ENCODE measurements at places on chromosomes 1 and 21.

DNA sequence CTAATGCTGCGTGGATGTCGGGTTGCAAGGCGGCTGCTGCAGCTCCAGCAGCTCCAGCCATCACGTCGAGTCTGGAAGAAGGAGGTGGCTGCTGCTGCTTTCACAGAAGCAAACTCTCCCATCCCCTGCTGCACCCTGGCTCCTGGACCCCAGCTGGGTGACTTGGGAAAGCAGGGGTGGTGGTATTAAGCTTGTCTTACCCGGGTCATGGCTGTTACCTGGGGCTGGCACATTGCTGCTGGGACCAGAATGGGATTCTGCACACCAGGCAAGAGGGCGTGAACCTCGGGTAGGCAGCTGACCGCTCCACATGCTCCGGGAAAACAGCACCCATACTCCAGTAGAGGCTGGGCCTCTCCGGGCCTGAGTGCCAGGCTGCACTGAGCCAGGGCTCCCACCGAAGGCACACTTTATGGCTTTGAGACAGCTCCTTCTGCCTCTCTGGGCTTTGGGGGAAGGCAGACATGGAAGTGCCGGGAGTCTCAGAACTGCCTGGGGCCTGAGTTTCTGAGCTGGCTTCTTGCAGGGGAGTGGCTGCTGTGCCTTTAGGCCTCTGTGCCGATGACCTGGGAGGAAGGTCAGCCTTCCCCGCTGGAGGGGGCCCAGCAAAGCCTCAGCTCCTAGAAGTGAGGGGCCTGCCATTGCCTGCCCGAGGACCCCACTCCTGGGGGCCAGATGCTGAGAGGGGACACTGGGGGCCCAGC lies 1.2 kb downstream of the SMIM1 start:
- no peak for DNase-seq

- no peak for DNase-seq
These were observed 589.1 kb upstream of the ADAMTS5 start for GRCh38 chr21:27555996-27556395.

GRCh38 chr21:38561613-38562581 lies 63.6 kb upstream of the ERG start:
- no peak for DNase-seq

GRCh38 chr1:155981266-155982088 lies 3.1 kb upstream of the ARHGEF2 start:
- no peak for DNase-seq

DNA sequence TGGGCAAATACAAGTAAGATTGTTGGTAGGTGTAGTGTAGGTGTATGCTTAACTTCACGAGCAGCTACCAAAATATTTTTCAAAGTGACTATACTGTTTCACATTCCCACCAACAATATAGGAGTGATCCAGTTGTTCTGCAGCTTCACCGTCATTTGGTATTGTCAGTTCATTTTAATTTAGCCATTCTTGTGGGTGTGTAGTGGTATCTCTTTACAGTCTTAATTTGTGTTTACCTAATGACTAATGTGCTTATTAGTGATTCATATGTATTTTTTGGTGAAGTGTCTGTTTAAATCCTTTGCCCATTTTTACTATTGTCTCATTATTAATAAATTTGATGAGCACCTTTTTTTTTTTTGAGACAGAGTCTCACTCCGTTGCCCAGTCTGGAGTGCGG lies 35.4 kb downstream of the RCSD1 start:
- DNase-seq, result no peak

DNA sequence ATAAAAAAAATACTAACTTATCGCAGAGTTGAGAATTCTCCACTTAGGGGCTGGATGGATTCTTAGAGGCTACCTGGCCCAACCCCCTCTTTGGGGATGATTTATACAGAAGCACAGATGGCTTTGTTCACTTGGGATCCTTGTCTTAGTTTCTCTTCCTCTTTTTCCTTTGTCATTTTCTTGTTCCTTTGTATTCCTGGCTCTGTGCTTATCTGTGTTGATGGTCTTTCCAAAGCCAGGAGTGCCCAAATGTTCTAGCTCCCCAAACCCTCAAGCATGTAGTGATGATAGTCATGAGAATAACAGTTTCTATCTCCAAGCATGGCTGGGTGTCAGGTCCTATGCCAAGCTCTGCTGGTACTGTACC lies 27.4 kb downstream of the EPHB2 start:
- DNase-seq, result no peak

DNA sequence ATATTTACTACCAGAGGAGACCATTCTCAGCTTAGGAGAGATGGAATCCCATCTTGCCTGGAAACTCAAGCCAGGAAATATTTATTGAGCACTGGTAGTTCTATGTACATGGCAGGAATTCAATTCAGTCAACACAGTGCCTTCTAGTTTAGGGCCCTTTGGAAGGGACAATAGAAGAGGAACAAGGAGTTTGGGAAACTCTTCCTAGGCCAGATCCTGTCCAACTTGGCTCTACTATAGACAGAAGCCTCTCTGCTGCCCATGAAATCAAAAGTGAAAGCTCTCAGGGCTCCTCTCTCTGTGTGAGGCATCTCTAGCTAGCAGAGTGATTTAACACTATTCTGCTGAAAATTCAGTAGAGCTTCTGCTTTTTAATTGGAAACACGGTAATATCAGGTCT lies 244.6 kb upstream of the MAP1LC3C start:
- peak; percentile 84 for DNase-seq

DNA sequence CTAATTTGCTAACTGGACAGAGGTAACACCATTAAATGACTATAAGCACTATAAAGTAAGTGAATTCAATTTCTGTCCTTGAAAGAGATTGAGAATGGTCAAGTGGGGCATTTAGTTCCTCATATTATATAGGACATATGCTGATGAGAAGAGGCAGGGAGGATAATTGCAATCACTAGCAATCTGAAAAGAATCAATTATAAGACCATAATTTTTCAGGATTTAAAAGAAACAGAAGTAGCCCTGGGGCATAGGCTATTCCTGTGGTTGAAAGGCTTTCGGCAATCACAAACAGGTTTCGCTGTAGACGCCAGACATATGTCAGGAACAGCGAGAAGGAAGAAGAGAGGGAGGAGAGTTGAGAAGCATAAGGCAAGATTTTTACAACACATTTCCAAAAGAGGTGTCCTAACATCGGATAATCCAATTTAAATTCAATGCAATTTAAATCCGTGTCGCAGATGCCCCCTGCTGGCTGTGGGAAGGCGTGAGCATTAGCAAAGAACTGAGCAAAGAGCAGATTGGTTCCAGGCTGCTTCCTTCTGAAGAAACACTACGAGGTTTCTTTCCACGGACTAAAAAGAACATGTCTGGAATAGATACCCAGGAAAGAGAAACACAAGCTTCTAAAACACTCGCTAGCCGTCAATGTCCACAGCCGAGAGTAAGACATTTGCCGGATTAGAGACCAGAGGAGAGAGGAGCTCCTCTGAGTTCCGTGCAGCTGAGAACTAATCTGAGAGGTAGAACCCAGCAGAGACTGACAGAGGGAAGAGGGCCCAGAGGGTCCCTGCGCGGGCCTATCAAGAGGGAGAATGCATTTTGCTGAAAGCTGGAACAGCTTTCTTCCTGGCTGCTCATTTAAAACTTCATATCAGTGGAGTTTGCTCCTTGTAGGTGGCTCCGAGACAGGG lies 27.9 kb downstream of the RGS5 start:
- peak; percentile 51 for DNase-seq

- DNase-seq, result no peak
These were observed 111.1 kb downstream of the TLR5 start for GRCh38 chr1:223031733-223032601.

DNA sequence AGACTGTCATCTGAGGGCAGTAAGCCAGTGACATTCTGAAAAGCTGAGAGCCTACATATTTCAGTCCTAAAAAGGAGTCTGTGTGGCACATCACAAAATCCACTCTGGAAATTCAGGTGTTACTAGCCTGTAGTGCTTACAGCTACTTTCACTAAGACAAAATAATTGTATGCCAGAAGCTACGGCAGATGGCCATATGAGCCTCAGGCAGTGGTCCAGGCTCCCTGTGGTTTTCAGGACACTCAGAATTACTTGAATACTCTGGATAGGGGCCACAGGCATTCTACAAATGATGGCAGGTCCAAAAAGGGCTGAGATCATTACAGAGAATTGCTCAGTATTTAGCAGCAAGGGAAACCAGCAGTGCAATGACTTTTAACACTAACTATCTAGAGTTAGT lies 527.1 kb downstream of the MRPL39 start:
- peak; percentile 97 for DNase-seq

GRCh38 chr1:75969550-75969949 lies 37.3 kb upstream of the ASB17 start:
- DNase-seq, result no peak

DNA sequence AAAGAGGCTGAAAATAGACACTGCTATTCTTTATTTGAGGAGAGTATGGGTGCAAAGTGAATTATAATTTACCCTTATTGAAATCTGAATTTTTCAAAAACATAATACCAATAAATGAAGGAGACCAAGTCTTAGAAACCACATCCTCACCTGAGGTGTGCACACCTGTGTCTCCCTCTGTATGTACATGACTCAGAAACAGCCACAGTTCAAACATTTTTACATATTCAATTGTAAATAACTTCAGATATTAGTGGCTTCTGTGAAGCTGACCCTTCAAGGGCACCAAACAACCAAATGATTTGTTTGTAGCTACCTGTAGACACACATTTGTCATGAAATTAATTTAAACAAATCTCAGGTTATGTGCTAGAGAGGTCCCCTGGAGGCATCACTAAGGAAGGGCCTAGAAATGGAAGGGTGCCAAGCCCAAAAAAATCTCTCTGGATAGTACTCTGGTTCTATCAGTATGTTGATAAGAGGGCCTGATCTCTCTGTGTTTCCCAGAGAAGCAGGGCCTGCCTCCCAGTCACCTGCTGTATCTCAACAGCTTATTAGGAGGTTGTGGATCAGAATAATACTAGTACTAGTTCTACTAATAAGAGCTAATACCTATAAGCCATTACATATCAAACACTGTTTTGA lies 28.1 kb downstream of the ERI3 start:
- DNase-seq, result no peak

GRCh38 chr1:176504848-176505553 lies 42.0 kb downstream of the PAPPA2 start:
- DNase-seq, result no peak

DNA sequence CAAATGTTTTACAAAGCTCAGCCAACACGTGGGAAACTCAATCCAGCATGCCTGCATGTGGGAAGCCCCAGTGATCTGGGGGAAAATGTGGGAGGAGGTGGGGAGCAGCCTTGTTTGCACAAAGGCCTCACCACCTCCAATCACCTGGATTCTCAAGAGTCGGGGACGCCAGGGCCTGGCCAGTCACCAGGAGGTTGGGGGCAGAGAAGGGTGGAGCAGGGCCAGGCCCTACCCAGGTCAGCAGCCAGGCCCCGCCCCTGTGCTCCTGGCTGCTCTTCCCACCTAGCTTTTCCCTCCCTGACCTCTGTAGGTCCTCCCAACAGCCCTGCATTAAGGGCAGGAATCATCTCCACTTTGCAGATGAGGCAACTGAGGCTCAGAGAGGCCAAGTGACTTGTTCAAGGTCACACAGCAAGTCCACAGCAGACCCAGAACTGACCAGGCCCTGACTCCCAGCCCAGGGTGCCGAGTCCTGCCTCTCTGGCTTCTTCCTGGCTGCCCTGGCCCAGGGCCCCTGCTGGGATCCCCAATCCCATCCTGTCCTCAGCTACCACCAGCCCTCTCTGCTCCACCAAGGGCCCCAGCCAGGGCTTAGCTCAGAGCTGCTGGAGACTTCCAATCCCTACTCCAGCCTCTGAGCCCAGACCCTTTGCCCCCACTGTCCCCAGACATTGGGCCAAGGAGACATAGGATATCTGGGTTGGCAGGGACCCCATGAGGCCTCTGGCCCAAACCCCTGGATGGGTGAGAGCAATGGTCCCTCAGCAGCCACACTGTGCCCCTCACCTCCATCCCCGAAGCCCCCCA lies 508.6 kb downstream of the PTPRU start:
- DNase-seq, result no peak

DNA sequence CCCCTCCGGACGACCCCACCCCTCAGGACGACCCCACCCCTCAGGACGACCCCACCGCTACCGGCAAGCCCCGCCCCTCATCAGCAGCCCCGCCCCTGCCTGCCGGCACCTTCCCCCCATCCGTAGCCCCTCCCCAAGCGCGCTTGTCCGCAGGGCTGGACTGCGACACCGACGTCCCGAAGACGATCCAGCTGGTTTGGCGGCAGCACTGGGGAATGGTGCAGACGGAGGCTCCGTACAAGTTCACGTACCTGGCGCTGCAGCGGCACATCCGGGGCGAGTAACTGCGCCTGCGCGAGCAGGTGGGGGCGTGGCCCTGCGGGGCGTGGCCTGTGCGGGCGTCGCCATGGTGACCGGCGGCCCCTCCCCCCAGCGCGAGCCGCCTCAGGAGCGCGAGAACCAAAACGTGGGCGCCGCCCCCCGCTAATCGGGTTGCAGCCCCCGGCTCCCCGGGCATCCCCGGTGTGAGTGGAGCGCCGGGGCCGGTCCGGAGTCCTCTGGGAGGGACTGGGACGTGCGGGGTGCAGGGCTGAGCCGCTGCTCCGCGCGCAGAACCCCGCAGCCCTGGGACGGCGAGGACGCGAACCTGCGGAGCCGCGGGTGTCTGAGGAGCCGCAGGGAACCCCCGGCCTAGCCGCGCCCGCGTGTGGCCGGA lies 4.9 kb downstream of the RNF223 start:
- peak; percentile 18 for DNase-seq

GRCh38 chr1:15918962-15919715 lies 56.8 kb downstream of the ZBTB17 start:
- no peak for DNase-seq

- no peak for DNase-seq
These were observed 6.4 kb downstream of the TGFB2 start for GRCh38 chr1:218351391-218352074.

DNA sequence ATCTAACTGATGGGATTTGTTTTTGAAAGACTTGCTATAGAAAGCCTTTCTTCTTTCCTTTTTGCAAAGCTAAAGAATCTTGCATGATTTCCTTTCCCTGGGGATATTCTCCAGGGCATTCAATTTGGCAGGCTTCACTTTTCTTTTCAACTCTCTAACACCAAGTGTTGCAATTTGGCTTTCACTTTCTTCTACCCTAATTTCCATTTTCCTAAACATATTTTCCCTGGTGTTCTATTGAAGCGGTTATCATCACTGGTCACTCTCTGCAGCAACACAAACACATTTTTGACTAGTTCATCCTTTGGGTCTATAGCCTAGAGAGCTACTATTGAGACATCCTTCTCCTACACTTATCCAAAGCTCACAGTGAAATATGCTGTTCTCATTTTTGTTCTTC lies 424.5 kb downstream of the NEGR1 start:
- peak; percentile 62 for DNase-seq

GRCh38 chr1:241212628-241213027 lies 144.4 kb downstream of the RGS7 start:
- no peak for DNase-seq

GRCh38 chr1:183327434-183328290 lies 90.5 kb downstream of the NMNAT2 start:
- peak; percentile 92 for DNase-seq

DNA sequence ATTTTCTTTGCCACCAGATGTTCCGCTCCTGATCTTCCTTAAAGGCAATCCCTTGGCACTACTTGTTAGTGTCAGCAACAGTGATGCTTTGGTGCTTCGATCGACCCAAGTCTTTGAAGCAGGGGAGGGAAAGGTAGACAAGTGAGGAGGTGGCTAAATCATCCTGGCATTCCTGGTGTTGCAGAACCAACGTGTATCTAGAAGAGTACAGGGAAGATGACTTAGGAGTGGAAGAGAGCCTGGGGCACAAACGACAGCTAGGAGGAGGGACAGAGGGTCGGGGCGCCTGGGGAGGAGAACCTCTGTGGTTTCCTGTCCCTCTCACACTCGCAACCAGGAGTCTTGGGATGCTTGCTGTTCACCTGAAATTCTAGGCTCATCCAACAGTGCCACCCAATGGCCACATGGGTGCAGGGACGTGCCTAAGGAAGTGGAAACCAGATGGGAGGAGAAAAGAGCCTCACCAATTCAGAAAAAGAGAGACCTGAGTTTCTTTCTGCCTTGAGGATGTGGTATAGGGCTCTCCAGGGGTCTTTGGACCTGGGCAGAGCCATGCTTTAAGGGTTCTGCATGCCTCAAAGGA lies 9.5 kb upstream of the KCNA2 start:
- DNase-seq, result peak; percentile 62

Measured in NCI-H446 treated with DMSO at 0.1 percent for 48 hours (cell line).